ENCODE measurements at places on chromosomes 1 and 21.

- no peak for DNase-seq
Measured at GRCh38 chr1:226607268-226607660, 58.7 kb downstream of the STUM start.

GRCh38 chr1:67957066-67957465 lies 93.4 kb downstream of the DIRAS3 start:
- DNase-seq, result no peak

GRCh38 chr1:184605941-184606340 lies 148.7 kb downstream of the EDEM3 start:
- no peak for DNase-seq

- no peak for DNase-seq
Measured at GRCh38 chr1:117657031-117657430, 51.2 kb downstream of the TENT5C start.

DNA sequence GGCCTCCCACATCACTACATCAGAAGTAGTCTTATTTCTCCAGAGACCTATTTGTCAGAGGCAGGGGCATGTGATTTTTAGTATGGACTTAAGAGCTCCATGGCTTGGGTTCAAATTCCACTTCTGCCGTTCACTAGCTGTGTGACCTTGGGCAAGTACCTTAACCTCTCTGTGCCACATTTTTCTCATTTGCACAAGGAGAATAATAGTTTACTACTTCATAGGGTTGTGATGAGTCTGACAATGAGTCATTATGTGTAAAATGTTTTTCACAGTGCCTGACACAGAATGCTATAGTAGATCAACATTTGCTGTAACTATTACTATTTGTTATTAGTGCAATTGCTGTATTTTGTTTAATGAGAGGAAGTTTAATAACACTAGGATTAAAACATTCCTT lies 200.6 kb downstream of the PRDM2 start:
- DNase-seq, result no peak

DNA sequence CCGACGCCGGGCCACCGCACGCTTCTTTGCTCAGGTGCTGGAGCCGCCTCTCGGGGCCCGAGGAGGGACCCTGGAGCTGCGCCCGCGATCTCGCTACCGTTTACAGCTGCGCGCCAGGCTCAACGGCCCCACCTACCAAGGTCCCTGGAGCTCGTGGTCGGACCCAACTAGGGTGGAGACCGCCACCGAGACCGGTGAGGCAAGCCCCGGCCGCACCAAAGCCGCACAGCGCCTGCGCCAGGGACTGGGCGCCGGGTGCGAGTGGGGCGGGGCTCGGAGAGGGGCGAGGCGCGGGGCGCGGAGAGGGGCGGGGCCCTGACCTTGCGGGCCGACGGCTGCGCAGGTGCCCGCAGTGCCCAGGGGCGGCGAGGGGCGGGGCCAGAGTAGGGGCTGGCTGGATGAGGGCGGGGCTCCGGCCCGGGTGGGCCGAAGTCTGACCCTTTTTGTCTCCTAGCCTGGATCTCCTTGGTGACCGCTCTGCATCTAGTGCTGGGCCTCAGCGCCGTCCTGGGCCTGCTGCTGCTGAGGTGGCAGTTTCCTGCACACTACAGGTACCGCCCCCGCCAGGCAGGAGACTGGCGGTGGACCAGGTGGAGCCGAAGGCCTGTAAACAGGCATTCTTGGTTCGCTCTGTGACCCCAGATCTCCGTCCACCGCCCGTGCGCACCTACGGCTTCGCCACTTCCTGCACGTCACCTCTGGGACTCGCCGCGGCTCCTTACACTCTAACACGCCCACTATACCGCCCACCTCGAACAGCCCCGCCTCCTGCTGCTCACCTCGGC lies 9.8 kb upstream of the CDC20 start:
- DNase-seq, result peak; percentile 34

GRCh38 chr1:1489231-1489630 lies 17.7 kb downstream of the ATAD3B start:
- no peak for DNase-seq

DNA sequence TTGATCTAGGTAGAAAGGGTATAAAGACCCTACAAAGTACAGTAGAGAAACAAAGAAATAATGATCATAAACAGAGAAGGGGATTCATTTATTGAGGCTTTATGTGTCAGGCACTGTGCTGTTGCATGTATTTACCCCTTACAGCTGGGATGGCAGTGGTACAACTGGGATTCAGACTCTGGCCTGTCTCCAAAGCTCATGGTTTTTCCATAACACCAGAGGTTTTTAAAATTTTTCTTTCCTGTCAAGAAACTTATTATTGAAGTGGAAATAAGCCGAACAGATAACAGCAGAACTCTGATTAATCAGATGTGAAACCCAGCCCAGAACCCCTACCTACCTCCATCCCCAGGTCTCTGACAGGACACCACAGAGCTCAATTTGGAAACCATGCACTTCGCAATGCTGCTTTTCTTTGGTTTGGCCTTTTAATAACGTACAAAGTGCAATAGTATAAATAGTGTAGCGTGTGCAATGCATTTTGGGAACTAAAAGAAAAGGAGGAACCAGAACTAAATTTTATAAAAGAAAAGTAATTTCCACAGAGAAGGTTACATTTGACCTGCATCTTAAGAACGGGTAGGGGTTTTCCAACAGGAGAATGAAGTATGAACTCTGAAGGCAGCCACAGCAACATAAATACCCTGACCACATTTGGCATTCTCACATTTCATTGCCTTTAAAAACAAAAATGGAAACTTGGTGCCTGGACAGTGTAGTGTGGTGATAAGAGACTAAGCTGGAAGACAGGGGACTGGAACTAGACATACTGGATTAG lies 92.0 kb upstream of the S1PR1 start:
- DNase-seq, result no peak

GRCh38 chr21:40270047-40270446 lies 402.8 kb downstream of the PCP4 start:
- no peak for DNase-seq

DNA sequence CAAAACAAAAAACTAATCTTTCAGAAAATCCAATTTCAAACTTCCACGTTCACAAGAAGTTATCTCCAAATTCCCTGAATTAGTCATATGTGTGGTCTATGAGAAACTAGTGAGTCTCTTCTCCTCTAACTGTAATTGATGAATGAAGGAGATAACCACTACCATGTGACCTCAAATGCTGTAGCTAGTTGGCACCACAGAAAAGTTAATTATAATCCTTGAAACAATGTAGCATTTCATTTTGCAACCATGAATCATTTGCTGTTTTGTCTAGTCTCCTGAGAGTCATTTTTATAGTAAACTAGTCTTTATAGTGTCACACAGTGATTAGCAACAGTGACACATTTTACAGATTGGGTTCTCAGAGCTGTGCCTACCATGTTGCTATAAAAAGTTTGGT lies 287.5 kb downstream of the LRRIQ3 start:
- DNase-seq, result no peak

GRCh38 chr1:161511018-161511755 lies 5.9 kb downstream of the FCGR2A start:
- DNase-seq, result no peak

DNA sequence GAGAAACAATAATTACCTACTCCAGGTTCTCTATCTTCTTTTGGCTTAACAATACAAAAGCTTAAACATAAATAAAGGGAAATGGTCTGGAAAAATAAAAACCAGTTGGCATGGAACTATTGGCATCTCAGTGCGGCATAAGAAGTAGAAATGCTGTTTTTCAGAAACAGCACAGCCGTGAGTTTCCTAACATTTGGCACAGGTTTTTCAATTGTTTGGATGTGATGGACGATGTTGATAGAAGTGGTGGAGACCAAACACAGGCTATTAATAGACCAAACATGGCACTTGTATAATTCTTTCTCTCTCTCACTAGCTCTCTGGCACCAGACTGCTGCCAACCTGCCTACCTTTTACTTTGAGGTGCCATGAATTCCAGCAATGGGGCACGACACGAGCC lies 36.2 kb downstream of the KCNN3 start:
- no peak for DNase-seq

DNA sequence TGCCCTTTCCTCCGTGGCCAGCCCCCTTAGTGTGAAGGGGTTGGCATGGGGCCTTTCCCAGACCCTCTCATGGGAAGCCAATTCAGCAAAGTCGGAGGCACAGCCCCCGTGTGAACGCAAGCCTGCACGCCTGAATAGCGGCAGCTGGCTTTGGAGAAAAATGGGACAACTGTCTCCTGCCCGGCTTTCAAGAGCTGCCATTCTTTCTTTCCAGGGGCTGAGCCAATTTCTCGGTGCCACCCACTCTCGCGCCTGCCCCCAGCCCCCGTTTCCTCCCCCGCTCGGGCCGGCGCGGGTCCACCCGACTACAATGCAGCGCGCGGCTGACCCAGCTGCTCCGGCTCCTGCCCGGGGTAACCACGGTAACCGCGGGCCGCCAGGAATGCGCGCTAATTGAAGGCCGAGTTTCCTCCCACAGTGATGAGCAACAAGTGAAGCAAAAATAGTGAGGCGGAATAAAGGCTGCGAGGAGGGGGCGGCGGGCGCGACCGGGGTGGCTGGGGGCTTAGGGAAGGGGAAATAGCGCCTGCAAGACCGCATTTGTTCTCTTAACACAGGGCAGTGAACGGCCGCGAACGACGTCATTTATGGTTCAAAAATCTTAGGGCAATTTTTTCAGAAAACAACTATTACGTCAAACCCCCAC lies 27.8 kb downstream of the ILDR2 start:
- no peak for DNase-seq

DNA sequence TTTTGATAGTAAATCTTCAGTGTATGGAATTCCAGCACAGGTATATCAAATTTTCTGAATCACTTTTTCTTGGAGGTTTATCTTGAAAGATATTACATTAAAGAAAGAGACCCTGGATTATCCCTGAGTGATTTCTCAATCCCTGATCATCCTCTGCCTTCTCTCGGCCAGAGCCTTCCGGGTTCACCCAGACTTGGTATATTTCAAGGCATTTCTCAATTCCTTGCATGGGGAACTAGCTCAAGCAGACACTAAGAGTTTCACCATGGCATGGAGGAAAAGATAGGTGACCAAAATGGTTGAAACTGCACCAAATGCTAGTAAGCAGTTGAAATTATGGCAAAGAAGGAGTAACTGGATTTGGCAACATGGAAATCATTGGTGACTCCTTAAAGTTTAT lies 5.7 kb downstream of the VAMP4 start:
- no peak for DNase-seq

DNA sequence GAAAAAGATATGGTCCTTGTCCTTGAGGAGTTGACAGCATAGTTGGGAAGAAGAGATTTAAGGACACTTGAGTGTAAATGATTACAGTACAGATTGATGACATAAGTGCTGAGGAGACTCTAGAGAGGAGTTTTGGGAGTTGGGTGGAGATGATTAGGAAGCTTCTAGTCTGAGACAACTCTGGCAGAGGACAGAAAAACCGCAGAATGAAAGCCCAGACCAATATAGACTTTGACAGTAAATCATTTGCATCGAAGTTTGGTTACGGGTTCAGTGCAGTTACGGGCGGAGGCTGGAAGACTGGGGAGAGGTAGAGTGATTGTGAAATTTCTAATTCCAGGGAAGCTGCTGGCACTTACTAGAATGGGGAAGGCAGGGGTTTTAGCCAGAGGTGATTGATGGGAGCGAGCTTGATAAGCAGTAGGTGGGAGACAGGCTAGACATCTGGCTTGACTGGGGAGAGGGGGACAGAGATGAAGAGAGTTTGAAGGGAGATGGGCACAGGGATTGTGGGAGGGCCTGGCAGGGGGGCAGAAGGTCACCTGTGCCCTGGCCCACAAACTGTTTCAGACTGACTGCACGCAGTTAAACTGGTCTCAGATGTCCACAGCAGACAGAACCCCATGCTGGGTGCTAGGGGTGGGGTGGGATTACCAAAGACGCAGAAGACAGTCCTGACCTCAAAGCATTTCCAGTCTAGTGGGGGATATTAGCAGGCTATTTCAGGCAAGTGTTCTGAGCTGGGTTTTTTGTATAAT lies 20.1 kb downstream of the SH2D2A start:
- no peak for DNase-seq

DNA sequence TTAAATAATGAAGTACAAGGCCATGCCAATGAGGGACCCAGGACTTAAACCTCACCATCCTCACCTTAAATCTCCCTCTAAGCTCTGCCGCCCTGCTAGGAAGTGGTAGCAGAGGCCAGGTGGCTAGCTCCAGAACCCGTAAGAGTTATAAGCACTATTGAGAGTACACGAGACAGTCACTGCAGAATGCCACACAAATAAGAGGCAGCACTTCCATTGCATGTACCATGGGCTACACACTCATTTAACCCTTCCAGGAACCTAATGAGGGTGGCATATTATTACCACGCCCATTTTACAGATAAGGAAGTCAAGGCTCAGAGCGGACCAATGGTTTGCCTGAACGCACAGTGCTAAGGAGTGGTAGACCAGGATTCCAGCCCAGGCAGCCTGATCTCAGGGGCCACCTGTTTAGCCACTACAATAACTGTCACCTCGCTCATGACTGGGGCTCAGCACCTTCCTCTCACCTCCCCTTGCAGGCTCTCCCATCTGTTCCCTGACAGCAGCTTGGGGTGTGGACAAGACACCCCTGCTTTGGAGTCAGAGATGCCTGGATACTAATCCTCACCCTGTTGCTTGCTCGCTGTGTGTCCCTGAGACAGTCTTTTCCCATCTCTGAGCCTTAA lies 54.8 kb upstream of the ID3 start:
- no peak for DNase-seq

DNA sequence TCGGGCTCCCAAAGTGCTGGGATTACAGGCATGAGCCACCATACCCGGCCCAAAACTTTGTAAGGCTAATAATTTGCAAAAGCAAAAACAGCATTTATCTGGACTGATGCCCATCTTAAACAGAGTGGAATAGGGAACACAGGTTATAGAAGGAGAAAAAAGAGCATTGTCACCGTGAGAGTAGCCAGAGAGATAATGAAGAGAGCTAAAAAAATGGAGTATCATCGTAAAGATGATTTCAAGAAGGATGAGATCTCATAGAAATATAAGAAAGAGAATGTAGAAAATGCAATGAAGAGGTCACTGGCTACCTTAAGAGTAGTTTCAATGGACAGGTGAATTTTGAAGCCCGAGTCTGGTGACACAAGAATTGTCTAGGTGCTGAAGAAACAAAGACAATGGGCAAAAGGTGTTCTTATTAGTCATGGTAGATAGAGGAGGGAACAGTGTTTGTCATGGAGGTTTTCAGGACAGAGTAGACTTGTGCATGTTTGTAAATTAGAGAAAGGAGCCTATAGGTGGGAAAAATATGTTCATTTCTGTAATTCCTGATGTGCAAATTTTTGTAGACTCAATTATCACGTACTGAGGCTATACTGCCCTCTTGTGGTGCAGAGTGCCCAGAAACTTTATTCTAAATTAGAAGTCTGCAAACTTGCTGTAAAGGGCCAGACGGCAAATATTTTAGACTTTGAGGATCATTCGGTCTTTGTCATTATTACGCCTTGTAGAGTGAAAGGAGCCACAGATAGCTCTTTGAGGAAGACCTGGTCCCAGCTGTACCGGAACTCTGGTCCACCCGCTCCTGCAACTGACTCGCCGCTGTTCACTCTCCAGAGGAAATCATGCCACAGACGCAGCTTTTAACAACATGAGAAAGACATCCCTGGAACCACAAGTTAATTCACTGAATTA lies 8.1 kb upstream of the TMEM183A start:
- peak; percentile 78 for DNase-seq

GRCh38 chr1:172753964-172754363 lies 95.1 kb downstream of the FASLG start:
- no peak for DNase-seq
